Ascending aorta (tissue), 2 donors: ENCODE measurements at places on chromosomes 7 and 10.
A peak's percentile ranks its signal among the peaks of the same experiment; 100 is the strongest.

DNA sequence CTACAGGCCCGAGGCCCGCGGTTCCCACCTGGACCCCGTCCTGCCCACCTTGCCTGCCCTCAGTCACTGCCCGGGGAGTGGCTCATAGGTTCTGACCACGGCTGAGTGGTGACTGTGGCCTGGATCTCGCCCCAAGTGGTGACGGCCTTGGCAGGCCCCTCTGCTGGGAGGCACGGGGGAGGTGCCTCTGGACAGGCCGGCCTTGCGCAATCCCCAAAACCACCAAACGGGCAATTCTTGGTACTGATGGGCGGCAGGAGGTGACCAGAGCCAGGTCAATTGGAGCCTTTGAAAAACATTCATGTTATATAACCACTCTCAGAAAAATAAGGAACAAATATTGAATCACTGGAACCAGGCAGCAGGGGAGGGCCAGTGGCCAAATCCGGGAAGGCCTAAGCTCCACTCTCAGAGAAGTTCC lies 83.4 kb downstream of the PRKAG2 start:
- DNase-seq: no peak

GRCh38 chr7:137967143-137968018 lies 34.5 kb downstream of the CREB3L2 start:
- no peak for DNase-seq

GRCh38 chr10:81873231-81873931 lies 1.6 kb upstream of the NRG3 start:
- no peak for DNase-seq

DNA sequence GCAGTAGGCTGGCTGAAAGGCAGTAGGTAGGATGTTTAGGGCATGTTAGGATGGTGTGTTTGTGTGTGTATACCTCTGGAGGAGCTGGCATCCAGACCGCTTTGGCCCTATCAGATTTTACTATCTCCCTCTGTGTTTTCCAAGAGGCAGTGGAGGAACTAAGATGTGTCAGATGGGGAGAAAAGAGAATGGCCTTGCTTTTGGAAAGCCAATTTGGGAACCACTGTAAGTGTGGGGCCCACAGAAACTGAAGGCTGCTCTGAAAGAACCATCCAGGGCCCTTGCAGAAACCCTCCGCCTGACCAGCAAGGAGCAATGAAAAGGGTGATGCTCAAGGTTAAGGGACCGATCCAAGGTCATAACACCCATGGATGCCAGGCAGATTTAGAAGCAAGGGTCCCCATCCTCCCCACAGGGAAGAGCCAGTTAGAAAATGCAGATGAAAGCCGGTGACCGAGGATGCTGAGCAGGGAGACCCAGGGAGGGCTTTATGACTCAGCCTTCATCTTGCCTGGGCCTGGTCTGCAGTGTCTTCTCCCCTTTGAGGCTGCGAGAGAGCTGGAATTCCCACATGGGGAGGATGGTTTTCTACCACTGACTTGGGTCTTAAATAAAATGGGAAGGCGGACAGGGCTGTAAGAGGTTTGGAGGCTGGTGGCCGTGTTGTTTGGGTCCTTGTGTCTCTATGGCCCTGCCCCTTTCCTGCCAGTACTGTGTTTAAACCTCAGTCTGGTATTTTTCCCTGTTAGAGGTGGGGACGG lies 275.8 kb downstream of the LRMDA start:
- DNase-seq: no peak

GRCh38 chr7:86953219-86953618 lies 106.2 kb downstream of the ELAPOR2 start:
- no peak for DNase-seq

DNA sequence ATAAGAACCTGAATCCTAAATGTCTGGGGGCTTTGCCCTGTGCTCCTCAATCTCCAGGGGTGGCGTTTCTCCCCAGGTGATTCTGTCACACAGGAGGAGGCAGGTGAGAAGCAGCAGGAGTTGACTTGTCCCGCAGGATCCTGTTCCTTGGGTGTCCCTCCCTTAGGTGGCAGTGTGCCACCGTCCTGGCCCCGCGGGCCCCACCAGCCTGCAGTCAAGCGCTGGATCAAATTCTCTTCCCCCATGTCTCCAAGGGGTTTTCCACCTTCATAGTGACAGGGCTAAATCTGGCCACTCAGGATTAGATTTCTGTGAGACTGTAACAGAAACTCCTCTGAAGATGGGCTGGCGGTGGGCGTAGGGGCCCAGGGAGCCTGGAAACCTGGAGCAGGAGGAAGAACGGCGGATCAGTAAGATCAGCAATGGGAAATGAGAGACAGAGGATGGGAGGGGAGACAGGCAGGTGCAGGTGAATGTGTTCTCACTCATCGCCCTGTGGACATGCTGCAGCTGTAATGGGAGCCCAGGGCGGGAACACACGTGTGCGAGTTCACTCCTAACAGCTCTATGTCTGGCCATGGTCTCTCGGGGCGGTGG lies 329.2 kb upstream of the COBL start:
- DNase-seq: no peak

GRCh38 chr10:124741922-124742412 lies 2.2 kb downstream of the FAM53B start:
- DNase-seq: peak; percentile 61

DNA sequence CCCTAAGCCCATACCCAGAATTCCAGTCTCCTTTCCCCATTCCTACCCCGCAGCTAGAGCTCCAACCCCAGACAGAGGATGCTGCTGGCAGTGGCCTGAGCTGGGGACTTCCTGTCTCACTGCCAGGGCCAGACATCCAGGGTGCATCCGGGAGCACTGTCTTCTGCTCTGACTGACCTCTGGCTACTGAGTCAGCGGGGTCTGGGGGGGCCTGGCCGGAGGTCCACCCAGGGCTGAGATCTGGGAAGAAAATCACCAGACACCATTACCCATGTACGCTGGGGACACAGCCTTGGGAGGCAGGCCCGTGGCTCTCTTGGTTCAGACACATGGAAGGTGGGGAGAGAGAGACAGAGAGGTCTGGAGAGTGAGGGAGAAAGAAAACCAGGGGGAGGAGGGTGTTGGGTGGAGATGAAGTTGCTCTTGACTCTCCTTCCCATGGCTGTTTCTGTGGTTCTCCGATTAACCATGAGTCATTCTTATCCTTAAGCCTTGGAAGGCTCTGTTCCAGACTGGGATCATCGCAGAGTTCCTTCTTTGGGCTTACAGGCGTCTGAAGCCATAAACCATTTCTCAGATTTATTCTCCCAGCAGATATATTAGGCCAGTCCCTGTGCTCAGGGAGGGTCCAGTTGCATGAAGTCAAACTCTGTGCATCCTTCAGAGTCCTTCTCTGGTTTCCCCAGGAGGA lies 23.6 kb downstream of the TSPAN15 start:
- DNase-seq: no peak

- peak; percentile 16 for DNase-seq
Observed at GRCh38 chr7:56447864-56448693, 331.9 kb upstream of the NUPR2 start.

DNA sequence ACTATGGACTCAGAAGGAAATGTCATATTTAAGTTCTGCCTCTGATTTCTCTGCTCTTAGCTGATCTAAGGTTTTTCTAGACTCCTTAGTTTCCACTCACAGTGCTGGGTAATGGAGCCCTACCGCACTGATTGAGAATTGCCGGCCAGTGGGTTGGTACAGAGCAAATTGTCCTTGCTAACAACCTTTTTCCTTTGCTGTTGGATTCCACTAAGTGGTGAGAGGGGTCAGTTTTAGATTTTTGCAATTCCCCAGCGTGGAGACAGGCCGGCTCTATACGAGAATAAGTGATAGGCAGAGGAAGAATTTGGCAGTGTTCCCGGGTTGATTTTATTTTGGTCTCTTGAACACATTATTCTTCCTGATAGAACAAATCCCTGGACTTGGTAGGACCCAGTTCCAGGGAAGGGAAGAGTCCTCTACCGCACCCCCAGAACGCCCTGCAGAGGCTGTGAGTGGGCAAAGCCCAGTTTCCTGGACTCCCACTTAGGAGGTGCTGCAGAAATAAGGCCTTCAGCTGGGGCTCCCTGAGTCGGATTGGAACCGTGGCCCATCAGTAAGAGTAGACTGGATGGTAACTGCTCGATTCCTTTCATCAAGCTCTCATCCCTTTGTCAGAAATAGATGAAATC lies 3.0 kb upstream of the NRP1 start:
- no peak for DNase-seq

- DNase-seq: no peak
Observed at GRCh38 chr10:112131996-112132395, 51.6 kb downstream of the GPAM start.

DNA sequence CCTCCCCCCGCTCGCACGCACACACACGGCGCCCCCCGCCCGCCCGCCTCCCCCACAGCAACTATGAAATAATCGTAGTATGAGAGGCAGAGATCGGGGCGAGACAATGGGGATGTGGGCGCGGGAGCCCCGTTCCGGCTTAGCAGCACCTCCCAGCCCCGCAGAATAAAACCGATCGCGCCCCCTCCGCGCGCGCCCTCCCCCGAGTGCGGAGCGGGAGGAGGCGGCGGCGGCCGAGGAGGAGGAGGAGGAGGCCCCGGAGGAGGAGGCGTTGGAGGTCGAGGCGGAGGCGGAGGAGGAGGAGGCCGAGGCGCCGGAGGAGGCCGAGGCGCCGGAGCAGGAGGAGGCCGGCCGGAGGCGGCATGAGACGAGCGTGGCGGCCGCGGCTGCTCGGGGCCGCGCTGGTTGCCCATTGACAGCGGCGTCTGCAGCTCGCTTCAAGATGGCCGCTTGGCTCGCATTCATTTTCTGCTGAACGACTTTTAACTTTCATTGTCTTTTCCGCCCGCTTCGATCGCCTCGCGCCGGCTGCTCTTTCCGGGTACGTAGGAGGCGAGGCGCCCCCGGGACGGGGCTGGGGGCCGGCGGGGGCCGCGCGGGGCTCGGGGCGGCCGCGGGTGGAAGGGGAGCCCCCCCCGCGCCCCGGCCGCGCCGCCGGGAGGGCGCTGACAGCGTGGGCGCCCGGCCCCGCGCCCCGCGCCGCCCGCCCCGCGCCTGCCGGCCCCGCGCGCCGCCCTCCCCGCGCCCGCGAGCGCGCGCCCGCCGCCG lies 441 bp downstream of the BMI1 start:
- DNase-seq: peak; percentile 79

GRCh38 chr7:4769761-4770160 lies 5.7 kb upstream of the AP5Z1 start:
- no peak for DNase-seq

- no peak for DNase-seq
Observed at GRCh38 chr10:78766603-78767002, 302.2 kb upstream of the ZMIZ1 start.

DNA sequence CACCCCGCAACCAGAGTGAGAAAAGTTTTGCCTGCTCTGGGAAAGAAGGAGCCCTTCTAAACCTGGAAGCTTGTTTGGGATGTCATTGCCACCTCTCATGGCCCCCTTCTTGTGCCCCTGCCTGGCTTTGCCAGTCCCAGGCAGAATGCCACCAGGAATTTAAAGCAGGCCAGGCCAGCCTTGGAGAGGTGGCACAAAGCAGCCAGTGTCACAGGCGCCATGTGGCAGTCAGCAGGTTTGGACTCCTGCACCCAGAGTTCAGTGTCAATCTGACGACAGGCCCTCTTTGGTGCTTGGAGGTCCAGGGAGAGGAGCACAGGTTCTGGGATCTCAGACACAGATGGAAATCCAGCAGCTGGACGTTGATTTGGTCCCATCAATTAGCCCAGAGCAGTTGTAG lies 12.7 kb downstream of the HK1 start:
- DNase-seq: no peak

DNA sequence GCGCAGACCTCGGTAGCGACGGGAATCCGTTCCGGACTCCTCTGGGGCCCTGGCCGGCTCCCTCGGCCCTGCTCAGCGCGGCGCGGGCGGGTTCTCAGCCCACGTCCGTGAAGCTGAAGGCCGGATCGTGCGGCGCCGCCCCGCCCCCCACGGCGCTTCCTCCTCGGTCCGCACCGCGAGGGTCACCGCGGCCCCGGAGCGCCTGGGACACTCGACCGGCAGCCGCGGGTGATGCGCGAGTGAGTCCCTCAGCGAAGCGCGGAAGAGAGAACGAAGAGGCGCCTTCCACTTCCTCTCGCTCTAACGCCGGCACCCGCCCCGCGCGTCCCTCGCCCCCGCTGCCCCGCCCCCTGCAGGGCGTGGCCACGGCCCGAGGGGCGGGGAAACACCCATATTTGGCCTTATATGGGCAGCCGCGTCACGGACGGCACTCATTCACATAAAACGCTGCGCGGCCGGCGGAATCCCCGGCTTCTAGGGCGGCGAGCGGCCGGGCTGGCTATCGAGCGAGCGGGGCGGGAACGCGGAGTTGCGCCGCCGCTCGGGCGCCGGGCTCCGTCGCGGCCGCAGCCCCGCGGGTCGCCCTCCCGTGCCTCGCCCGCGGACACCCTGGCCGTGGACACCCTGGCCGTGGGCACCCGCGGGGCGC lies at the start of gene DUSP5:
DUSP5 (plus strand) TSS at position 470 of the 649 bp plus-strand sequence. CDS start 215 bp downstream, outside the sequence.
- DNase-seq: peak; percentile 97

DNA sequence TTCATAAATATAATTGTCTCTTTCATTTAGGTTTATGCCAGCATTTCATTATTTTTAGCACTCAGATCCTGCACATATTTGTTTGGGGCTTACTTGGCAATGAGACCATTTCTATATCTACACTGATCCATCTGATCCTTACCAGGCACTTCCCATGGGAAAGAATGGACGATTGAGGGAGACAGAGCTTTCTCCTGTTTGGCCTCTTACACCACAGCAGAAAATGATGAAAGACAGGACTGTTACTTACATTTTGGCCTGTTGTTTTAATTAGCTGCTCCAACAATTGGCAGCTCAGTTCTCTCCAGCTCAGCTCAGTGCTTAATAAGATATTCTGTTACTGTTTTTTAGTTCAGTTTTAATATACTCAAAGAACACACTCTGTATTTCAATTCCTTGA lies 77.6 kb upstream of the RSU1 start:
- no peak for DNase-seq

DNA sequence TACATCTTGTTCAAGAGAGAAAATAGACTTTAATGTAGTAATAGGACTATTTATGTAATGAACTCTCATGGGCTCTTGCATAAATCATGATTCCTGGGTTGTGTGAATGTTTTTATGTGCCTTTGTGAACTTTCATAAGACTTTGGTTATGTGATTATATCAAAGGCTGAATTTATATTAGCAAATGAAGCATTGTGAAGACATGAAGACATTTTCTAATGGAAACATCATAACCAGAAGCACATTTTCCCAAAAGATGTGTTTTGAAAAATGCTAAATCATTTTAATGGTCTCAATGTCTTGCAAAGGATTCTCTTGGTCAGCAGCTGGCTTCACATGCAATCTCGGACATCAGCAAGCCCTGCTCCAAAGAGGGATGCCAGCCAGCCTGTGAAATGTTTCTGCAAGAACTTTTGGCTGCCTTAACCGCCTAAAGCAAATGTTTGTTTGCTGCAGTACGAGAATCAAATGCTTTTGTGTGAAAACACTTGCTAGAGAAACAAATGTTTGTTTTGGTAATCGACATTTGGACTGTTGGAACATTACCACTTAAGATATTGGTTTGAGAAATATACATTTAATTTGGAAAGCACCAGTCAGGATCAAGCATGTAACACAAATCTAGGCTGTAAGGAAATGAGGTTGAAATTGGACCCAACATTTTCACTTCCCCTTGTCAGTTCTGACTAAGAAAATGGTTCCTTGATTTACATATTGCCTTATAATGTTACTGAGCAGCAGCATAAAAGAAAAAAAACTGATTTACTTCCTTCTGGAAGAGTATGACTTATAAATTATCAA lies 102.1 kb downstream of the RTKN2 start:
- DNase-seq: no peak
